Renal pelvis (tissue), 12 donors: ENCODE measurements at places on chromosomes 5 and 9. TPM values are rescaled to one million over a fixed set of nuclear protein-coding genes. Genes with fewer than 3 reads are reported as not detected.

DNA sequence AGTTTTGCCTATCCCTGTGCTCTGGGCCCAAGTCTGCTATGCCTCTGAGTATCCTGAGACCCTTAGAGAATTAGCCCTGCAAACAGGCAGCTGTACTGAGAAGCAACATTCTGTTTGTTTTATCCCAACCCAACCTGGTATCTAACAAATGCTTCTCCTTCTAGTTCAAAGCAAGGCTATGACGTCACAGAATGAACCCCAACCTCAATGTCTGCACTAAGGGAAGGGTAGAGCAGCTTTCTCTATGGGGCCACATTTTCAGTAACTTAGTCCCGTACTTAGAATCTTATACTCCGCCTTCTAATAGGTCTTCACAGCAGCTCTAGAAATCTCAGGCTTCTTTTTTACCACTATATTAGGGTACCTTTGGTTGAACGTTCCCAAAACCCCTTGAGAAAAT, 169.6 kb downstream of the TSSK1B start:
- DNase-seq = no peak

GRCh38 chr9:99375481-99375880, 153.4 kb downstream of the SEC61B start:
- DNase-seq = no peak

DNA sequence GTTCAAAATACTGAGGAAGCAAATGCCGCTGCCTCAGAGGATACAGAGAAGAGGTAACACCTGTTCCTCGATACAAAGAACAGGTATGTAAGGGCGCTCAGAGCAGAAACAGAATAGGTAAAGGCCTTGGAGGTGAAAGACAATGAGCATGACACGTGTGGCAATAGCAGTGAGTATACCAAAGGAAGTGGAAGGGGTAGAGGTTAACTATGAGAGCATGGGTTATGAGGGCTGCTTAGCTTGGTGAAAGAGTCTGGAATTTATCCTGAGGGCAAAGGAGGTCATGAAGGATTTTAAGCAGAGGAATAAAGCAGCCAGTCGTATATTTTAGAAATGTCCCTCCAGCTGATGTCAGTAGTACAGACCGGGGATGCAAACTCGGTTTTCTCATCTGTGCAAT, 269.8 kb upstream of the ZNF462 start:
- DNase-seq = no peak

GRCh38 chr9:3647652-3648051, 121.9 kb upstream of the RFX3 start:
- no peak for DNase-seq

DNA sequence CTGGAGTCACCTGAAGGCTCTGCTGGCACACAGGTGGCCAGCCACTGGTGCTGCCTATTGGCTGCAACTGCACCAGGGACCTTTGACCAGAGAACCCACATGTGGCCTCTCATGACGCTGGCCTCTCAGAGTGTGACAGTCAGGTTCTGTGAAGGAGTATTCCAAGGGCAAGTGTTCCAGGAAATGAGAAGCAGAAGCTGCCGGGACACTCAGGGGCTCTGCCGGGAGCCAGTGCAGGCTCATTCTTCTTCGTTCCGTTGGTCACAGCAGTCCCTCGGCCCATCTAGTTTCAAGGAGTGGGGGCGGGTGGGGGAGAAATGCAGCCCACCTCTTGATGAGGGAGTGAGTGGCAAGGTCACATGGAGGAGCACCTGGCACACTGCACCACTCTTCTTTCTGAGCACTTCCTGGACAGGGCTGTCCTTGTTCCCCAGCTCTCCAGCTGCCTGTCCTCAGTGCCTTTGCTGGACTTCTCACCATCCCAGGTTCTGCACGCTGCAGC, 237.5 kb downstream of the GADD45G start:
- no peak for DNase-seq

DNA sequence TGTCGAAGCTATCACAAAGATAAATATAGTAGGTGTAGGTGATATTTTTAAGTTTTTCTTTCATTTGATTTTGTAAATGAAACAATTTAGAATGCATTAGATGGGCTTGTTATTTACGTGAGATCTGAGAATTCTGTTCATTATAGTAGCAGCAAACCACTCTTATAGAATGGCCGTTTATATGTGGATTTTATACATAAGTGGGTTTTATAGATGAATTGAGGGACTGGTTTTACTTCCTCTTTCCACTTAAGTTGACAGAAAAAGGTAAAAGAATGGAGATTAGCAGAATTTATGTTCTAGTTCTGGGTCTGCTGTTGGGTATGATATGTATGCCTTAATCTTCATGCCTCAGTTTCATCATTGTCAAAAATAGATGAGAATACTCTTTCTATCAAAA, 5.6 kb downstream of the RMI1 start:
- no peak for DNase-seq

GRCh38 chr5:143054480-143054941, 284.3 kb downstream of the ARHGAP26 start:
- no peak for DNase-seq

- no peak for DNase-seq
Measured at GRCh38 chr5:88743231-88743834, 139.7 kb downstream of the MEF2C start.

DNA sequence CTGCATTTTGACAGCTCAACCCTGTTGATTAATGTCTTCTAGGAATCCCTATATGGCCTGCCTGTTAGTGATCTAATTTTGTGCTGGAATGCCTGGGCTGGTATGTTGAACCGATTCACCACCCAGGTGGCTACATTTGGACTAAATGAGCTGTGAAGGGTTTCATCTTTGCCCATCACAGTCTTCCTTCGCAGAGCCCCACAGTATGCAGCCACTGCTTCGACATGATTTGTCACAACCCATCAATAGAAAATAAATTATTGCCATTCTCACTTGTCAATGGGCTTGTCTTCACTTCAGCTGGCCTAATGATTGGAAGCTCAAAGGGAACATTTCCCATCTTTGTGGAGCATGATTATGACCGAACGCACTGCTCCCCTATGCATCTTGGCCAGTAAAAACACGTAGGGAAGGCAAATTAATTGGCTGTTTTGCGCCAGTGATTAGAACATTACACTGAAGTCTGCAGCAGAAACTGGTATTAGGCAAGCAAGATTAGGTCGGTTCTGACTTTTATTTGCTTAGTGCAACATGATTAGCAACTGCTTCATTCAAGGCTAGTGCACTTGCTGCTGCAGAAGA, 408.5 kb downstream of the KIAA0825 start:
- DNase-seq = peak; percentile 10

DNA sequence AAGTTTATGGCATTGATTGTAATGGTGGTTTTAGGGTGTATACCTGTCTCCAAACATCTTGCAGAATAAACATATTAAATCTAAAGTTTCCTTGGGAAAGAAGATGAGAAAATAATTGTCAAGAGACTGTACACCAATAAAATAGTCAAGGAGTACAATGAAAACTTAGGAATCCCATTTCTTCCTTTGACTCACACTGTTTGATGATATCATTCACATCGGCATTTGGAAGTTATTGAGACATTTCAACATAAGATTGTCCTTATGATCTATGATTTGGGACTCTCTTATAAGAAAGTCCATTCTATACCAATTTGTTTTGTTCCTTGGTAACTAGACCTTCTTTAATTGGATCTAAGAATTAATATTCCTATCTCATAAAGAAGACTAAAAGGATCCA, 482.7 kb downstream of the RAB3C start:
- no peak for DNase-seq

Gene SPOCK1
- 9.2 TPM for polyA plus RNA-seq

Gene SARDH
- polyA plus RNA-seq = 12.9 TPM

Gene CCIN
- polyA plus RNA-seq = 0.27 TPM

Gene DAB2
- polyA plus RNA-seq = 235 TPM

Gene WWC1
- 99.8 TPM for polyA plus RNA-seq

Gene RLN2
- polyA plus RNA-seq = 1.8 TPM
